ENCODE measurements at places on chromosomes 4 and X. TPM values are rescaled to one million over a fixed set of nuclear protein-coding genes. Genes with fewer than 3 reads are reported as not detected.

- H3K27ac ChIP-seq: no peak overlapping the region
- no peaks in the 10 kb centered on the region for H3K4me1 ChIP-seq
- no peaks in the 10 kb centered on the region for H3K36me3 ChIP-seq
- H3K27me3 ChIP-seq: no peaks in the 10 kb centered on the region
- H3K4me3 ChIP-seq: no peak overlapping the region
Measured at GRCh38 chr4:86108137-86108536, 251.7 kb downstream of the MAPK10 start.

- H3K36me3 ChIP-seq: no peaks in the 10 kb centered on the region
- no peak overlapping the region for H3K27ac ChIP-seq
- DNase-seq: no peak
- H3K4me1 ChIP-seq: no peaks in the 10 kb centered on the region
- no peak overlapping the region for H3K4me3 ChIP-seq
Measured at GRCh38 chrX:35380808-35381700, 417.1 kb upstream of the MAGEB16 start.

- no peaks in the 10 kb centered on the region for H3K36me3 ChIP-seq
- H3K4me1 ChIP-seq: no peaks in the 10 kb centered on the region
- H3K27me3 ChIP-seq: no peaks in the 10 kb centered on the region
- H3K4me3 ChIP-seq: no peak overlapping the region
- no peak for DNase-seq
Measured at GRCh38 chr4:149716728-149717127, 98.9 kb downstream of the IQCM start.

- no peak overlapping the region for H3K4me3 ChIP-seq
- peaks cover 6% of the 10 kb centered on the region for H3K4me1 ChIP-seq
- H3K36me3 ChIP-seq: peaks cover 36% of the 10 kb centered on the region
- no peak overlapping the region for H3K27ac ChIP-seq
Measured at GRCh38 chr4:6869944-6870343, 39.7 kb upstream of the TBC1D14 start.

Gene IL13RA2
- total RNA-seq: not detected

GRCh38 chrX:103640401-103641155, 11.8 kb downstream of the TCEAL1 start:
- no peaks in the 10 kb centered on the region for H3K4me1 ChIP-seq
- H3K27me3 ChIP-seq: no peaks in the 10 kb centered on the region
- no peak for DNase-seq
- H3K4me3 ChIP-seq: no peak overlapping the region

GRCh38 chr4:23036503-23036902, 343.8 kb downstream of the GBA3 start:
- H3K4me3 ChIP-seq: no peak overlapping the region
- H3K36me3 ChIP-seq: no peaks in the 10 kb centered on the region
- no peaks in the 10 kb centered on the region for H3K4me1 ChIP-seq
- no peak overlapping the region for H3K27ac ChIP-seq
- DNase-seq: no peak
- no peaks in the 10 kb centered on the region for H3K27me3 ChIP-seq

Gene SRPK3
- total RNA-seq: not detected

Gene CCNB3
- total RNA-seq: 0.19 TPM
